H9 (cell line): ENCODE measurements at places on chromosomes 4 and X. TPM values are rescaled to one million over a fixed set of nuclear protein-coding genes. Genes with fewer than 3 reads are reported as not detected.

DNA sequence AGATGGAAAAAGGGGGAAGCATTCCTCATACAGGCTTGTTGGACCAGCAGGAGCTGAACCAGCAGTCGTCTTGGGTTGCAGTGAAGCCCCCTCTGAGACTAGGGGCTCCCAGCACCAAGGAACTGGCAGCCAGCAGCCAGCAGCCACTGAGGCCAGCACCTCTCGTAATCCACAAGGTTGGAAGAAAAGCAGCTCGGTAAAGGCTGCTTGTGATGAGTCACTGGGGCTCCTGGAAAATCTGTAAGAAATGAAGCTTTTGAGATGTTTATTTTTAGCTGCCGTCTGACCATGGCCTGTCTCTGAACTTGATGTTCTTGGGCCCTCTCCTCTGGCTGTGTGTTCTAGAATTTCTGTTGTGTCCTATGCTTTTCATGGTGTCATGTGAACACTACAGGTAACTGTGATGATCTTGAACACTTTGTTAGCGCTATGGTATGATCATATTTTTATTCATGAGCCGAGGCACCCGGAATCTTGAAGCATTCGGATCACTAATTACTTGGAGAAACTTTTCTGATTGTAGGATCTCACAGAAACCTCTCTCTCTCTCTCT lies 18.6 kb downstream of the CLCN4 start:
- H3K36me3 ChIP-seq: peaks cover 11% of the 10 kb centered on the region; the same call in 2 of the 3 replicates
- no peak overlapping the region for H3K27ac ChIP-seq
- H3K27me3 ChIP-seq: no peaks in the 10 kb centered on the region
- DNase-seq: no peak
- H3K4me3 ChIP-seq: no peak overlapping the region

- peak; percentile 99 for DNase-seq
- no peak within 1 kb of the TSS for H3K27ac ChIP-seq
- H3K36me3 ChIP-seq: no peaks in the 10 kb centered on the region
- peak within 1 kb of the TSS; percentile 87 for H3K4me3 ChIP-seq
- H3K27me3 ChIP-seq: no peaks in the 10 kb centered on the region
These were observed at the start of gene MAP9 for GRCh38 chr4:155376387-155377268. Gene MAP9 (minus strand): TSS chr4:155376965. CDS start chr4:155375850, 1,115 bp downstream.

The PCDH11X gene
- 29.4 and 31.0 TPM in 2 replicates for total RNA-seq

The P2RY4 gene
- total RNA-seq: 0.18 TPM in 1 of 2 replicates, not detected in the other

The MAGEA2 gene
- total RNA-seq: 0.13 and 0.22 TPM in 2 replicates
